ENCODE measurements at places on chromosomes 2 and 18.

GRCh38 chr2:240921995-240922244 is 15.8 kb downstream of the CROCC2 start:
- no peak for DNase-seq

GRCh38 chr2:151860210-151860609 is 32.0 kb upstream of the ARL5A start:
- no peak for DNase-seq

- DNase-seq: no peak
Observed at GRCh38 chr2:237486819-237487448, at the start of gene MLPH. TSS of gene MLPH (plus strand) at chr2:237487251. CDS start at chr2:237493427, 6,176 bp downstream.

DNA sequence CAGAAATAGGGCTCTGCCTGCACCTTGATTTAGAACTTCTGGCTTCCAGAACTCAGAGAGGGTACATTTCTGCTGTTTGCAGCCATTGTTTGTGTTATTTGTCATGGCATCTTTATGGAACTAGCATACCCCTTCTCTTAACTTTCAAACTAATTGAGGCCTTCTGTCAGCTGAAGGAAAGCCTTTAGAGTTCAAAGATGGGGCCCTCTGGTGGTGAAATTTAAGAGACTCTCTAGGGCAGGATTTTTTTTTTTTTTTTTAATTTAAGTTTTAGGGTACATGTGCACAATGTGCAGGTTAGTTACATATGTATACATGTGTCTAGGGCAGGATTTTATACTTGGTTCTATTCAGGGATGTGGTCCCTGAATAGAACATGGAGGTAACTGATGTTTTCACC is 260.6 kb upstream of the LINC00305 start:
- DNase-seq: no peak

- no peak for DNase-seq
Observed at GRCh38 chr2:156396126-156396525, 40.1 kb upstream of the GPD2 start.

- no peak for DNase-seq
Observed at GRCh38 chr18:58578321-58578720, 50.6 kb downstream of the ALPK2 start.

GRCh38 chr18:3603421-3604234 is 153.7 kb downstream of the TGIF1 start:
- DNase-seq: no peak

- no peak for DNase-seq
Observed at GRCh38 chr2:136407117-136407951, 289.4 kb upstream of the CXCR4 start.

DNA sequence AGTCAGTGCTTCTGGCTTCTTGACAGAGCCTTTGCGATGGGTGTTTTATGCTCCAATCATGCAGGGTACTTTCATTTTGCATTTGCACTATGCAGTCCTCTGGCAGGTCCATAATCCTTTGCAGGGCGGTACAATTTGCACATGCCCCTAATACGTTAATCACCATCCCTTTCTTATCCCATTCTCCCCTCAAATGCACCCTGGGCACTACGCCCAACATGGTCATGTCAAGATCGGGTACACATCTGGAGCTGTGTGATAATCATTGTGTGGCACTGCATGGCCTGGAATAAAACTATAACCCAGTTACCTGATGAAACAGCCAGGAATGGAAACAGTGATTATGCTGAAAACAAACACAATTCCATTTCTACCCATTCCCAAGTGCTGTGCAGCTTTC is 27.7 kb downstream of the LOXHD1 start:
- DNase-seq: no peak

GRCh38 chr18:70234667-70235459 is 29.4 kb upstream of the RTTN start:
- DNase-seq: no peak

- no peak for DNase-seq
Observed at GRCh38 chr2:144249035-144249637, 270.8 kb downstream of the ZEB2 start.

- DNase-seq: no peak
Observed at GRCh38 chr2:144718376-144718775, 198.5 kb upstream of the ZEB2 start.

DNA sequence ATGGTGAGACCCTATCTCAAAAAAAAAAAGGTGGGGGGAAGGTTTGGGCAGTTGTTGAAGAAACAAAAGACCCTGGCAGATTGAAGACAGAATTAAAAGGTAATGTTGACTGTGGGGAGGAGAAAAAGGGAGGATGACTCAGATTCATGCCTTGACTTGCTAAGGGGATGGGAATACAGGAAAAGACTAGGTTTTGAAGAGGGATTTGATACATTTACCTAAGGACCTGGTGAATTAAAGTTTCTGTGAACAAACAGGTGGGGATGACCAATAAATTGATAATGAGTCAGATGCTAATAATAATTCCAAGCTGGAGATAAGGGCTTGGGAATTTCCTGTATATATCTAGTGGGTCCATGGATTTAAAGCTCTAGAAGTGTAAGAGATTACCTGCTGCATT is 27.6 kb downstream of the TTR start:
- DNase-seq: no peak

DNA sequence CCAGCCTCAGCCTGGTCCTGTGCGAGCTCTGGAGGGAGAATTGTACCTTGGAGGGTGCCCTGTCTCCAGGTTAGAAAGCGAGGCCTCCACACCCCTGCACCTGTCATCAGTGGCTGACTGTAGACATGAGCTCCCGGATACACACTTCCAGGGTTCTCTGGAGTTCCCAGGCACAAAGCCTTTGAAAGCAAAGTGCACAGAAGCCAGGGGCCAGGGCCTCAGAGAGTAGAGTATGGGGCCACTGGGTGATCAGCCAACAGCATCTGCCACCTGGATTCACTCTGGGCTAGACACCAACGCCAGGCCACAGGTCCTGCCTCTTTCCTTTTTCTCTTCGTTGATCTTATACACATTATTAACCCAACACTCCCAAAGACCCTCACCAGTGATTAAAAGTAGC is 239.4 kb upstream of the HDAC4 start:
- no peak for DNase-seq

DNA sequence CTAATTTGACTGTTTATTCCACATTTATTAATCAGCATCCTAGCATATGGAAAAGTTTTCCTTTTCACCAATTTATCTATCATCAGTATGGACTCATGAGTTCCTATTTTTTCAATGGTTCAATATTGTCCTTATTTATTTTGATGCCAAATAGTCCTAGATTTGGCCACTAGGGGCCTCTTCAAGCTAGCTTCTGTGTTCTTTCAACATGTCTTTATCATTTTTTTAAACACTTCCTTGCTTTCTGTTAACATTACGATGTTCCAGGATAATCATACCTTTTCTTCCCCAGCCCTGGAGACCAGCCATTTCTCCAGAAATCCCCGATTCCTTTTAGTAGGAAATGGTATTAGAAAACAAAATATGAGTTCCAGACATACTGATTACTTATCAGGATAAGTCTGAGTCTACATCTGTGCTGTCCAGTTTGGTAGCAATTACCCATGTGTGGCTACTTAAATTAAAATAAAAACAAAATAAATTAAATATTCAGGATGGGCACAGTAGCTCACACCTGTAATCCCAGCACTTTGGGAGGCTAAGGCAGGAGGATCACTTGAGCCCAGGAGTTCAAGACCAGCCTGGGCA is 70.6 kb downstream of the RPE start:
- no peak for DNase-seq

DNA sequence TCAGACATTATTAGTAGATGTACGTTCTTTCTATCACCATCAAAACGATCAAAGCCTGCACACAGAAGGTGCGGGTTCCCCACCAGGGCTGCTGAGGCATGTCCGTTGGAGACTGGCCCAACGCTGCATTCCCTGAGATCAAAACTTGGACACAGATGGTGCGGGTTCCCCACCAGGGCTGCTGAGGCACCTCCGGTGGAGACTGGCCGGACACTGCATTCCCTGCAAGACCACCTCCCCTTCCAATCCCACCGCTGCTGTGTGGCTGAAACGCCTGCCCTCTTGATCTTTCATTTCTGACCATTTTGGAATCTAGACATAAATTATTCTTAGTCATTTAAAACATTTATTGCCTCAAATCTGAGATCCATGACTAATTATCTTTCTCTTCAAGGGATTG is 254.2 kb upstream of the SALL3 start:
- DNase-seq: no peak

GRCh38 chr2:239928391-239929350 is 96.5 kb downstream of the NDUFA10 start:
- no peak for DNase-seq

GRCh38 chr2:144582651-144583380 is 62.9 kb upstream of the ZEB2 start:
- DNase-seq: no peak

DNA sequence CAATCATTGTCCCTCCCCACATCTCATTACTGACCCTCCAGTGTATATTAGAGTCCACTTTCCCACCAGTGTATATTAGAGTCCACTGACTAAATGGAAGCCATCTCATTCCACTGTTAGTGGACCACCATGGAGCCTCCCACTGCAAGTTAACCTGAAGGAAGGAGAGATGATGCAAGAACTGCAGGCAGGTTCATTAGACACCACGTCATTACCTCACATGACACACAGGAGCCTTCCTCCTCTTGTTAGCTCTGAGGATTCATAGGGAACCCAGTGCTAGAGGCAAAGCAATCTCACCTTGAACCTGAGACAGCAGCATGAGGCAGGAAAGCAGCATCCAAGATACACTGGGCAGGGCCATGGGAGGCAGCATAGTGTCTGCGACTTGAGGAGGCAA is 523 bp downstream of the REG3A start:
- no peak for DNase-seq

- no peak for DNase-seq
Observed at GRCh38 chr2:45287045-45287444, 277.8 kb upstream of the SIX2 start.

GRCh38 chr2:172704072-172704936 is 31.3 kb upstream of the RAPGEF4 start:
- DNase-seq: no peak

GRCh38 chr2:99970292-99970868 is 172.0 kb downstream of the AFF3 start:
- DNase-seq: no peak

DNA sequence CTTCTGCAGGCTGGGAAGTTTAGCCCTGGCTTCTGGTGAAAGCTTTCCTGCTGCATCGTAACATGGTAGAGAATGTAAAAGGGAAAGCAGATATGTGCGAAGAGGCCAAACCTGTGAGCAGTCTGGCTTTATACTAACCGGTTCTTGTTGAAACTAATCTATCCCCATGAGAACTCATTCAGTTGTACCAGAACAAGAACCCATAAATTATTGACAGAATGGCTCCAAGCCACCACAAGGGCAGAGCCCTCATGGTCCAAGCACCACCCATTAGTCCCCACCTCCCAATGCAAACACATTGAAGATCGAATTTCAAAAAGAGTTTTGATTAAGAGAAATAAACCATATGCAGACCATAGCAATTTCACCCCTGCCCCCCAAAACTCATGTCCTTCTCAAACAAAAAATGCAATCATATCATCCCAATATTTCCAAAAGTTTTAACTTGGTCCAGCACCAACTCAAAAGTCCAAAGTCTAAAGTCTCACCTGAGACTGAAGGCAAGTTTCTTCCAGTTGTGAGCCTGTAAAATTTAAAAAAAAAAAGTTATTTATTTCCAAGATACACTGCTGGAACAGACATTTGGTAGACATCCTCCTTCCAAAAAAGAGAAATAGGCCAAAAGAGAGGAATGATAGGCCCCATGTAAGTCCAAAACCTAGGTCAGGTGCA is 318.9 kb downstream of the CNTNAP5 start:
- DNase-seq: no peak

- DNase-seq: no peak
Observed at GRCh38 chr18:42925036-42925435, 190.4 kb downstream of the RIT2 start.

DNA sequence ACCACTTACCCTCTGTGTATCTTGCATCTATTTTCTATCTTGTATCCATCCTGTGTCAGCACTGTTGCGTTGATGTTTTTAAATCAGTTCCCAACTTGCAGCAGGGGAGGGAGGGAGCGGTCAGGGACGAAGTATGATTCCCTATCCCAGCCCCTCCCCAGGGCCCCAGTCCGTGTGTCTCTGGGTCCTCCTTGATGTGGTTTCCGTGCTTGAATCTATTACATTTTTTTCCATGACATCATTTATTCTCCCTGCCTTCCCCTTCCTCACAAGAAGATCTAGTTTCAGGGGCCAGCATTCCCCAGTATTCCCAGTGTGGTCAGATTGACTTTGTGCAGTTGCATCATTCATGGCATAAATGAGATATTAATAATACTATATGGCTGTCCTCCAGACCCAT is 479.3 kb downstream of the PTPRM start:
- no peak for DNase-seq

GRCh38 chr2:20450201-20450999 is 3.5 kb downstream of the RHOB start:
- no peak for DNase-seq

GRCh38 chr18:195651-196050 is 37.3 kb downstream of the USP14 start:
- DNase-seq: no peak

DNA sequence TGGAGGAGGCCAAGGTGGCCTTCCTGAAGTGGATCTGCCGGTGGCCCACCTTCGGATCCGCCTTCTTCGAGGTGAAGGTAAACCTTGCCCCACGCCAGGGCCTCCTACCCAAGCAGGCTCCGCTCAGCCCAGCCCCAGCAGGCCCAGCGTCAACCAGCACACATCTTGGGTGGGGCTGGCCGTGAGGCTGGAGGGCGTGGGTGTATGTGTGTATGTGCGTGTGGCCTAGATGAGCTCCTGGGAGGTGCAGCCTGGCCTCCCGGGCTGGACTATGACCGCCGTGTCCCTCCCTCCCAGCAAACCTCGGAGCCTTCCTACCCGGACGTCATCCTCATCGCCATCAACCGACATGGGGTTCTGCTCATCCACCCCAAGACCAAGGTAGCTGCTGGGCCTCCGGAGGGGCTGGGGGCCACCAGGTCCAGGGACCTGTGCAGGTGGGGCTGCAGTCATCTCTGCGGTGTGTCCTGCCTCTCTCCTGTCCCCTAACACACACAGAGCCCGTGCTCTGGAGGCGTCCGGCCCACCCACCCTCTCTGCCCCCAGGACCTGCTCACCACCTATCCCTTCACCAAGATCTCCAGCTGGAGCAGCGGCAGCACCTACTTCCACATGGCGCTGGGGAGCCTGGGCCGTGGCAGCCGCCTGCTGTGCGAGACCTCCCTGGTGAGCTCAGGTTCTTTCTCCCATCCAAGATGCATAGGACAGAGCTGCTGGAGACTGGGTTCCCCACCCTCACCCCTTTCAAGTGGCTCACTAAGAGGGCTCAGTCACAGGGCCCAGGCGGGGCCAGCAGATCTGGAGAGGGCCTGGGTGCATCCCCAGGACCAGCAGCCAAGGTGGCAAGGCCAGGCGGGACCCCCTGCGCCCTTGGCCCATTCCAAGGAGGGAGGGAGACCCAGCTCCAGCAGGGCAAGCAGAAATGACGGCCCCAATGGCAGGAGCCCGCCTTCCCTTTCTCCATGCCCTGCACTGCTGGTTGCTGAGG is 9.4 kb upstream of the GPR17 start:
- DNase-seq: no peak

DNA sequence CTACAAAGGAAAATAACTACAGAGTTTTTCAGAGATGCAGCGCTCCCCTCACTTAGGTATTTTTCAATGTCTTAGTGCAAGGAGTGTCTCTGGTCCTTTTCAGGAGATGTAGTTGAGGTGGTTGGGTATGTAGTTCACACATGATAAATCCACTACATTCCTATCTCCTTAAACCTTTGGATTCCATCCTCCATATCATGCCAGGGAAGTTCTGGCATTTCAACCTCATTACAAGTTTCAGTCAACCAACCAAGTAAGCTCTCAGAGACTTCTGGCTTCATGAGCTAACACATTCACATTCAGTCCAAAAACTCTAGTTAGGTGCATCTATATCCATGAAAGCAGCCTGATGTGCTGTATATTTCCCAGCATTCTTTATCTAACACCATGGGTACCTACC is 47.3 kb downstream of the MAP3K20 start:
- DNase-seq: no peak

- DNase-seq: no peak
Observed at GRCh38 chr18:59263661-59264060, 9.6 kb downstream of the RAX start.

All from activated T-cell treated with anti-CD3 and anti-CD28 coated beads for 48 hours (primary cell).